Left ventricle myocardium inferior (tissue), 1 donor: ENCODE measurements at places on chromosomes 5 and 9. TPM values are rescaled to one million over a fixed set of nuclear protein-coding genes. Genes with fewer than 3 reads are reported as not detected.

Gene TMC1
- 0.25 TPM for total RNA-seq

DNA sequence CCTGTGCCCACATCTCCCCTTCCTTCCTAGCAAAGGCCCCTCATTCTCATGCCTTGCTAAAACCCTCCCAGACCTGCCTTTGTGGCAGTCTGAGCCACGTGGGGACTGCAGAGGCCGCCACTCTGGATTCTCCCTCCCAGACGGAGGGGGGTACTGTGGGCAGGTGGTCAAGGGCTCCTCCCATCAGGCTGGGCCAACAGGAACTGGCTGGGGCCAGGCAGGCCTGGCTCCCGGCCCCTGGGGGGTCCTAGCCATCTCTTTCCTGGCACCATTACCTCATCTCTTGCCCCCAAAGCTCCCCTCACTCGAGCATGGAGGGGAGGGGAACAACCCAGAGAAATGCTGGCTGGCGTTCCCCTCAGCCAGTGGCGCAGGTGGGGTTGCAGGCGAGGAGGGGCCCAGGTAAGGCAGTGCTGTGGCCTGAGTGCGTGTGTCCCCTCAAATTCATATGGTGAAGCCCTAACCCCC, 88.6 kb downstream of the ZNF354C start:
- H3K4me3 ChIP-seq: no peak overlapping the region
- H3K36me3 ChIP-seq: no peaks in the 10 kb centered on the region
- H3K27me3 ChIP-seq: peaks cover 22% of the 10 kb centered on the region
- no peak overlapping the region for H3K27ac ChIP-seq
- no peaks in the 10 kb centered on the region for H3K4me1 ChIP-seq
- no peak for DNase-seq

GRCh38 chr9:126482361-126483044, 131.2 kb upstream of the LMX1B start:
- H3K27me3 ChIP-seq: no peaks in the 10 kb centered on the region
- H3K4me1 ChIP-seq: no peaks in the 10 kb centered on the region
- H3K36me3 ChIP-seq: peaks cover 7% of the 10 kb centered on the region
- DNase-seq: no peak

DNA sequence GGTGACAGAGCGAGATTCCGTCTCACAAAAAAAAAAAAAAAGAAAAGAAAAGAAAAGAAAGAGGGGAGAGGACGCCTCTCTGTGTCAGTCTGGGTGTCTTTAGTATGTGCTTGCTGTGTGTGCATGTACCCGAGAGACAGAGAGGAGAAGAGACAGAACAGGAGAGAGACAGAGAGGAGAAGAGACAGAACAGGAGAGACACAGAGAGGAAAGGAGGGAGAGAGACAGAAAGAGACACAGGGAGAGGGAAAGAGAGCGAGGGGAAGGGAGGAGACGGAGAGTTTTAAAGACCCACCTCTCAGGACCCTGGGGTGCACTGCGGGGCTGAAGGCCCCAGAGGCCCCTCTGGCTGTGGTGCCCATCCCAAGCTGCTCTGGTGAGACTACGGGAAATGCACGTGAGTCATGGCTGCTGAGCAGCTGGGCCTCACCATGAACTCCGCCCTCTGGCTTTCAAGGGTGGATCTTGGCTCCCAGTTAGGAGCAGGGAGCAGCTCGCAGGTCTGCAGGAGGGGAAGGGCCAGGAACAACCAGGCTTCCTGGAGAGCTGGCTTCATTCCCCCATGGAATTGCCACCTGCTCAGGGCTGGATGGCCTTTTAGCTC, 7.9 kb downstream of the SLC6A3 start:
- H3K27ac ChIP-seq: no peak overlapping the region
- H3K4me1 ChIP-seq: no peaks in the 10 kb centered on the region
- DNase-seq: no peak
- no peaks in the 10 kb centered on the region for H3K36me3 ChIP-seq

DNA sequence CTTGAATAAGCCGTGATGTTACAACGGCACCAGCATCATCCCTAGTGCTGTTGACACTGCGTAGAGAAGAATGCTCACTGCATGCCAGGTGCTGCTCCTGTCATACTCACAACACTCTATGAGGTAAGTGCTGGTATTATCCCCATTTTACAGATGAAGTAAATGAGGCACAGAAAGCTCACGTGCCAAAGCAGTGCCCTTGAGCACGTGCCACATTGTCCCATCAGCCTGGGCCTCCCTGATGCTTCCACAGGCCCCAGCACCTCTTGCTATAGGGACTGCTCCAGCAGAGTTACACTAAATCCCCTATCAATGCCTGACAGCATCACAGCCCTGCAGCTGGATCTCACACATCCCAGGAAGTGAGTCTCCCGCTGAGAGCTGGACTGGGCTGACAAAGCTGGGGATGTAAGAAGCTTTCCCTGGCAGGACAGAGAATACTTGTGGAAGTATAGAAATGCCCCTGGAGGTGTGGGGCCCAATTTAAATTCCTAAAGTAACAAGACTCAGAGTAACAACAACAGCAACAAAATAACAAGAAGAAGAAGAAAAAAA, 216.1 kb downstream of the FSTL4 start:
- H3K4me1 ChIP-seq: peaks cover 13% of the 10 kb centered on the region
- H3K36me3 ChIP-seq: no peaks in the 10 kb centered on the region
- H3K27me3 ChIP-seq: peaks cover 6% of the 10 kb centered on the region
- no peak overlapping the region for H3K4me3 ChIP-seq
- DNase-seq: no peak

DNA sequence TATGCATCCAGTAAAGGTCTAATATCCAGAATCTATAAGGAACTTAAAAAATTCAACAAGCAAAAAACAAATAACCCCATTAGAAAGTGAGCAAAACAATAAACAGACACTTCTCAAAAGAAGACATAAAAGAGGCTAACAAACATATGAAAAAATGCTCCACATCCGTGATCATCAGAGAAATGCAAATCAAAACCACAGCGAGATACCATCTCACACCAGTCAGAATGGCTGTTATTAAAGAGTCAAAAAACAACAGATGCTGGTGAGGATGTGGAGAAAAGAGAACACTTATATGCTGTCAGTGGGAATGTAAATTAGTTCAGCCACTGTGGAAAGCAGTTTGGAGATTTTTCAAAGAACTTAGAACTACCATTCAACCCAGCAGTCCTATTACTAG, 86.1 kb downstream of the WWC1 start:
- DNase-seq: no peak
- H3K4me3 ChIP-seq: no peak overlapping the region
- H3K27ac ChIP-seq: no peak overlapping the region
- no peaks in the 10 kb centered on the region for H3K36me3 ChIP-seq
- peaks cover 7% of the 10 kb centered on the region for H3K27me3 ChIP-seq

DNA sequence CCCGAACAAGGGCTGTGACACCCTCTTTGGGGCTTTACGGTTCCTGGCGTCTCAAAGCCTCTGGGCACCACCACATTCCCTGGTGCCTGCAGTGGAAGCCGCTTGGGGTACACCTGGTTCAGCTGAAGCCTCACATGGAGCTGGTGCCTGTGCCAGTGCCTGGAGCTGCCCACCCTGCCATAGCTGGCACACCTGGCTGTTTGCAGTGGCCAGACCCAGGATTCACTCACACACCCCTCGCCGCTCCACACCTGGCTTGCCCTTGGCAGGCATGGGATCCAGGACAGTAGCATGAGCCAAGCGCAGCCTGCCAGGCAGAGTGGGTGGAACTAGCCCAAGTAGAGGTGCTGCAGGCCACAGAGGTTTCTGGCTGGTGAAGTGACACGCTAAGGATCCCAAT, 641.8 kb downstream of the TLE4 start:
- no peaks in the 10 kb centered on the region for H3K36me3 ChIP-seq
- H3K4me3 ChIP-seq: no peak overlapping the region
- no peaks in the 10 kb centered on the region for H3K4me1 ChIP-seq
- H3K27ac ChIP-seq: no peak overlapping the region
- DNase-seq: no peak
